ENCODE measurements at places on chromosomes 1 and 21. TPM values are rescaled to one million over a fixed set of nuclear protein-coding genes. Genes with fewer than 3 reads are reported as not detected.

TRIM46 gene
- total RNA-seq, result 6.0 TPM

SLC30A2 gene
- not detected for total RNA-seq

NBPF4 gene
- total RNA-seq, result not detected

TNFRSF4 gene
- total RNA-seq, result under 0.01 TPM

All from smooth muscle cell of trachea (primary cell).